NCI-H446 treated with DMSO at 0.1 percent for 48 hours (cell line): ENCODE measurements at places on chromosomes 1 and 21.

- no peak for DNase-seq
Observed at GRCh38 chr1:44034976-44035716, 3.9 kb upstream of the SLC6A9 start.

- peak; percentile 37 for DNase-seq
Observed at GRCh38 chr1:156648951-156649350, 7.0 kb downstream of the BCAN start.

- DNase-seq, result no peak
Observed at GRCh38 chr1:203554071-203554470, 60.1 kb downstream of the OPTC start.

- DNase-seq, result no peak
Observed at GRCh38 chr1:66294707-66295370, 239.1 kb upstream of the SGIP1 start.

DNA sequence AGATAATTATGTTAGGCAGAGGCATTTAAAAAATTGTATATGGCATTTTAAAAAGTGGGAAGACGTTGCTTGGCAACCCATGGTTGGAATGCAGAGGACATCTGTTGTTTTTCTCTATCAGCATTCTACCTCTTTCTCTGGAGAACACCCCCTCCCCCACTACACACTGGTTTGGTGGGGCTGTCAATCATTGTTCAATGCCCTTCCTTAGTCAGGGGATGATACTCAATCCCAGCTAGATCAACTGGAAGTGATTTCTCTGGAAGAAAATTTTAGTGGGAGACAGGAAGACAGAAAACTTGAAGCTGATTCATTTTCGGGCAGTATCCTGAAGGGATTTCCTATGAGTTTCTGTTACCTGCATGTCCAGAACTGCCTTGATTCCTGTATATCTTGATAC, 35.7 kb upstream of the CAP1 start:
- DNase-seq, result peak; percentile 64

GRCh38 chr1:31010086-31010989, 55.2 kb downstream of the PUM1 start:
- DNase-seq, result no peak

DNA sequence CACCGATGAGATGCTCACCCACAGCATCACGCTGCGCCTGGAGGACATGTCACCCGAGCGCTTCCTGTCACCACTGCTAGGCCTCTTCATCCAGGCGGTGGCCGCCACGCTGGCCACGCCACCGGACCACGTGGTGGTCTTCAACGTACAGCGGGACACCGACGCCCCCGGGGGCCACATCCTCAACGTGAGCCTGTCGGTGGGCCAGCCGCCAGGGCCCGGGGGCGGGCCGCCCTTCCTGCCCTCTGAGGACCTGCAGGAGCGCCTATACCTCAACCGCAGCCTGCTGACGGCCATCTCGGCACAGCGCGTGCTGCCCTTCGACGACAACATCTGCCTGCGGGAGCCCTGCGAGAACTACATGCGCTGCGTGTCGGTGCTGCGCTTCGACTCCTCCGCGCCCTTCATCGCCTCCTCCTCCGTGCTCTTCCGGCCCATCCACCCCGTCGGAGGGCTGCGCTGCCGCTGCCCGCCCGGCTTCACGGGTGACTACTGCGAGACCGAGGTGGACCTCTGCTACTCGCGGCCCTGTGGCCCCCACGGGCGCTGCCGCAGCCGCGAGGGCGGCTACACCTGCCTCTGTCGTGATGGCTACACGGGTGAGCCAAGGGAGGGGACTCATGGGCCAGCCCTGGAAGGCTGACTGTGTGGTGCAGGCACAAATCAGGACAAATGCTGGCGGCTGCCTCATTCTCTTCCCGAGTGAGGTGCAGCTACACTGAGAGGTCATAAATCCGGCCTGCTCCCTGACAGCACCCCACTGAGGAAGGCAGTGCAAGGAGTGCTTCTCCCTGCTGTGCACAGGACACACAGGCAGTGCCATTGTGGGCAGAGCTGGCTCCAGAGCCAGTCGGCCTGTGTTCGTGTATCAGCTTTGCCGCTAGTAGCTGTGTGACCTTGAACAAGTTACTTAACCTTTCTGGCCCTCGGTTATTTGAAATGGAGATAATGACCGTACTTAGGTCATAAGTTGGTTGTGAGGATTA, 9.4 kb downstream of the CELSR2 start:
- no peak for DNase-seq

- DNase-seq, result peak; percentile 82
Observed at GRCh38 chr1:53477651-53478501, 18.7 kb downstream of the DMRTB1 start.

DNA sequence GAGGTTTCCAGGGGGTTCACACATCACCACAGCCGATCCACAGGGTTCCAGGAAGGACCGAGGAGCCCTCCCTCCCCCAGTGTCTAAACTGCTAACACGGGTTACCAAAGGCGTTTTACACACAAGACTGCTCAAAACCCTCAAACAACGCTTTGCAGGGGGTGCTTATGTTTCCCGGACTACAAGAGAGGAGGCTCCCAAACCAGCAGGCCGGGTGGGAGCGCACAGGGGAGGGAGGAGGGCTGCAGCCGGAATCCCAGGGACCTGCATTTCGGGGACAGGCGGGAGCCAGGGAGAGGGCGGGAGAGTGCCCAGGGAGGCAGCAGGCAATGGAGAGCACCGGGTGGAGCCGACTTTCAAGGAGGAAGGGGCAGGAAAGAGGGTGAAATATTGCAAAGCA, 50.8 kb downstream of the ACBD3 start:
- no peak for DNase-seq

DNA sequence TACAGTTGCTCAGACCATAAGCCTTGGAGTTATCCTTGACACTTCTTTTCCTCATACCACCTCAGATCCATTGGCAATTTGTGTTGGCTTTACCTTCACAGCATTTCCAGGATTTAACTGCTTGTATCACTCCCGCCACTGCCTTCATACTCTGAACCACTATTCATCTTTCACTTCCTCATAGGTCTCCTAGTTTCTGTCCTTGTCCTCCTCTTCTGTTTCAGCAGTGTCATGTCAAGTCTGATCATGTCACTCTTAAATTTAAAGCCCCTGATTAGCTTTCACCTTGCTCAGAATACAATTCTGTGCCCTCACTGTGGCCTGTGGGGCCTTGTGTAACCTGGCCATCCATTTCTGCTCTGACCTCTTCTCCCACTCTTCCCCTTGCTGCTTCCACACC, 34.7 kb upstream of the C1orf115 start:
- DNase-seq, result no peak

DNA sequence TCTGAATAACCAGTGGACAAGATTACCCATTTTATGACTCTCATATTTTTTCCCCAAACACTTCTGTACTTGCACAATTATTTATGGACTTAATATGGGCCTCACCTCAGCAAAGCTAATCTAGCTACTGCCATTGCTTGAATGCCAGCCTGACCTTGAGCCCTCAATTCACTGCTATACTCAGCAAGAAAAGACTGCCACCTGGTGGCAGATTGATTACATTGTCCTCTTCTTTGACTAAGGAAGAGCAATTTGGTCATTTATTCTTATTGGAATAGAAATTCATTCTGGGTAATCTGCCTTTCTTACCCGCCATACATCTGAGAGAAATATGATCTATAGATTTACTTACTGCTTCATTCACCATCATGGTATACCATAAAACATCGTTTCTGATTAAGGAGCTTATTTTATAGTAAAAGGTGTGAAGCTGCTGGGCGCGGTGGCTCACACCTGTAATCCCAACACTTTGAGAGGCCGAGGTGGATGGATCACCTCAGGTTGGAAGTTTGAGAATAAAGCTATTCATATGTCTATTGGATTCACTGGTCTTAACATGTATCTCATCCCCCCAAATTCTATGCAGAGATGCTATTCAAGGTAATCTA, 32.9 kb upstream of the DIPK1A start:
- peak; percentile 63 for DNase-seq

- no peak for DNase-seq
Observed at GRCh38 chr1:177996957-177997356, 27.1 kb upstream of the SEC16B start.

DNA sequence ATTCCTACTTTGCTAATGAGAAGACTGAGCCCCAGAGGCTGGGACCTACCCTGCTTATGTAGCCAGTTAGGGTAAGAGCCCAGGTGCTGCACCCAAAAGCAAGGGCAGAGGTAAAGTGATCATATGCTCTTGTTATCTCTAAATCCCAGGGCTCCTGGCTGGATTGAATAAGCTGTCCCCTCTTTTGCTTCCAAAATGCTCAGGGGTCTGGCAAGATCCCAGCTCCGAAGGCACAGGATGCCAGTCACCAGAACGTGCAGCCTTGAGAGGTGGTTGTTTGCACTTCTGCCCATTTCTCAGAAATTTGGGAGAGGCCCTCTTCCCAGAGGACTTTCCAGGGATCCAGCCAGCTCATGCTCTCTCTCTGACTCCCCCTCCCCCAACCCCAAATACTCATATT, 142.4 kb upstream of the TMEM51 start:
- DNase-seq, result no peak

- DNase-seq, result no peak
Observed at GRCh38 chr1:231395076-231395997, 26.8 kb downstream of the EGLN1 start.

GRCh38 chr1:157487504-157487903, 64.8 kb downstream of the FCRL5 start:
- no peak for DNase-seq

GRCh38 chr1:211912038-211912437, 81.5 kb upstream of the LPGAT1 start:
- no peak for DNase-seq

DNA sequence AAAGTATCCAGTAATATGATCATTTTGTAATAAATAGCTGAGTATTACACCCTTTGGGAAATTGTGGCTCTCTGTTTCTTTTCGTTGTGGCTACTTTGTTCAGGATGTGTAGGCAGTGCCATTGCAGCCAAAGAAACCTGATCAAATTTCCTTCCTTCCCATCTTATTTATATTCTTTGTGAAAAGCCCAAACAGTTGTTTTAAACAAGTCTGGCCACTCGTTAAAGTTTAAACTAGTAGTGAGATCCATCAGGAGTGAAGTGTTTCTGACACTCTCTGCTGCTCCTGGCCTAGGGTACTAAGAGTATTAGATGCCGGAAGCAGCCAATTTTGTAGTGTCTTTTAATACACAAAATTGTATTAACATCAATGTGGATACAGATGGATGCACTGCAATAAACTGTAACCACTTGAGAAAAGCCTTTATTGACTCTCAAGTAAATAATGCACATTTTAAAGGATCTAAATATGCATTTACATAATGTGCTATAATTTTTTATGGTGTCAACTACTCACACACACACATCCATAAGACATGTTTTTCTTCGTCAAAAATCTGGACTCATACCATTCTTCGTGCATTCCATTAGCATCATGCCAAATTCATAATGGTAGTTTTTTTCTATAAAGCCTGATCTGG, 317.9 kb downstream of the NFIA start:
- DNase-seq, result no peak

- no peak for DNase-seq
Observed at GRCh38 chr1:158059984-158060383, 66.5 kb downstream of the KIRREL1 start.

DNA sequence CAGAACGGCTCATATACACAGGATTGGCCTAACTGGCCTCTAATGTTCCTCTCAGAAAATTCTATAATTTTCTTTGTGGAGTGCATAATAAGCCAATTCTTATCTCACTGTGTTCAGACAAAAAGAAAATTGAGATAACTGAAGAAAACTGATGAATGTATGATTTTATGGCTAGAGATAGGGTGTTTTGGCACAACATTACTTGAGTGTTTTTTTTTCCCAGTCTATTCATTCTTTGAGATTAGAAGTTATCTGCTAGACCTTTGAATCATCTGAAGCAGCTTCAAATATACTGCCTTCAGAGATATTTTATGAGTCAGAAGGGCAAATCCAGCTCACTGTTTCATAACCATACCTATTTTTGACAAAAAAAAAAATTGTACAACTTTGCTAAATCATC, 85.6 kb downstream of the VAV3 start:
- no peak for DNase-seq

DNA sequence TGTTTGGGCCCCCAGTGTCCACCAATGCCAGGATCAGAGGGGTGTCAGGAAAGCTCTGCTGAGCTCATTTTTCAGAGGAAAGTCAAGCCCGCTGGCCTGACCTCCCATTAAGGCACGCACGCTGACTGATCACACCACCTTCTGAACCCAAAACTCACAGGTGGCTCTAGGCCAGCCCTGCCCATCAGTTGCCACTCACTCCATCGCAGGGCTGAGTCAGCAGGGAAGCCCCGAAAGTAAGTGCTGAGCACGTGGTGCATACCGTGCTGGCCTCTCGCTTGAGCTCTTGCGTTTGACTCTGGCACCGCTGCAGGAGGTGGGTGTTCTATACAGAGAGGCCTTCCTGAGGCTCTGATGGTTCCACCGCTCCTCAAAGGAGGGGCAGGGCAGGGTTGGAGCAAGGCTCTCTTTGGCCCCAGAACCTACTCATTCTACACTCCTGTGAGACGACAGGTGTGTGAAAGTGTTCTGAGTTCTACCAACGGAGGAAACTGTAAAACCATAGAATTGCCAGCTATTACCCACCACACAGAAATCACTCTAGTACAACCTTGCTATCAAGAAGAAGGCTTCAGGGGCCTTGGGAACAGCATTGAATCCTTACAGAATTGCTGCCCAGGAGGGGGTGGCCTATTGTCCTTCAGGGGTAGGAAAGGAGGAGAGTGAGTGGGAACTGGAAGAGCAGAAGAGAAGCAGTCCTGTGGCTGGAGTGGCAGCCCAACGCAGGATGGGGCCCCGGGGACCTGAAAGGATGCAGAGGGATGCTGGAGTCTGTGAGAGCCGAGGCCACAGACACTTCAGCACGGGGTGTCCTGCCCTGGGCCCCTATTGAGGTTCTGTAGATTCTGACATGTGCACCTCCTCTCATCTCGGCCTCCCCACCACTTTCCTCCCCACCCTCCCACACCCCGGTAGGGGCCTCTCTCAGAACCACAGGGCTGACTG, 214.7 kb upstream of the EDN2 start:
- no peak for DNase-seq
